ENCODE measurements at places on chromosomes 13 and 19.
A peak's percentile ranks its signal among the peaks of the same experiment; 100 is the strongest.

- DNase-seq = peak; percentile 97
Measured at GRCh38 chr13:45367358-45367757, 26.4 kb upstream of the TPT1 start.

DNA sequence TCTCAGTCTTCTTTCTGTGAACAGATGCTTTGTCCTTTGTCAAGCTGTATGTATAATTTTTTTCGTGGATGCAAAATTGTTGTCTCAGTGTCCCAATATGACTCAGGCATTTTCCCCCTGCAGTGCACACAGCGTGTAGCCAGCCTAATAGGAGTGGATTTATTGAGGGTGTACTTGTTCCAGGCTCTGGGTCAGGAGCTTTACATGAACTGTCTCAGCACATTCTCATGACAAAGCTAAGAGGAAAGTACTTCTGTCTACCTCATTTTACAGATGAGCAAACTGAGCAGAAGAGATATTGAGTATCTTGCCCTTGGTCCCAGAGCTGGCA, 50.8 kb downstream of the STK24 start:
- no peak for DNase-seq

DNA sequence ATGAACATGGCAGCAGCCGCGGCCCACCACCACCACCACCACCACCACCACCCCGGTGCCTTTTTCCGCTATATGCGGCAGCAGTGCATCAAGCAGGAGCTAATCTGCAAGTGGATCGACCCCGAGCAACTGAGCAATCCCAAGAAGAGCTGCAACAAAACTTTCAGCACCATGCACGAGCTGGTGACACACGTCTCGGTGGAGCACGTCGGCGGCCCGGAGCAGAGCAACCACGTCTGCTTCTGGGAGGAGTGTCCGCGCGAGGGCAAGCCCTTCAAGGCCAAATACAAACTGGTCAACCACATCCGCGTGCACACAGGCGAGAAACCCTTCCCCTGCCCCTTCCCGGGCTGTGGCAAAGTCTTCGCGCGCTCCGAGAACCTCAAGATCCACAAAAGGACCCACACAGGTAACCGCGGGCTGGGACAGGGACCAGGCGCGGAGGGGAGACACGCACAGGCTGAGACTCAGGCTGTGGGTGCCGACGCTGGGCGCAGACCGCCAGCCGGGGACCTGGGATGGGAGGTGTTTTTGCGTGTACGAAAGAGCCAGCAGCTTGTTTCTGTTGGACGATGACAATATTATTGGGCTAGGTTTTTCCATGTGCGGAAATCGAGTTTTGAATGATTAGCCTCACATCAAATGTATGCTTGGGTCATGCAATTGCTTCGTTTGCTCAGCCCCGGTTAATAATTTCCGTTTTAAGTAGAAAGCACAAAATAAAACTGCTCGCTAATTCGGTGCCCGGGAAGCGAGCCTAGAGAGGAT, 1.3 kb downstream of the ZIC2 start:
- DNase-seq = no peak

DNA sequence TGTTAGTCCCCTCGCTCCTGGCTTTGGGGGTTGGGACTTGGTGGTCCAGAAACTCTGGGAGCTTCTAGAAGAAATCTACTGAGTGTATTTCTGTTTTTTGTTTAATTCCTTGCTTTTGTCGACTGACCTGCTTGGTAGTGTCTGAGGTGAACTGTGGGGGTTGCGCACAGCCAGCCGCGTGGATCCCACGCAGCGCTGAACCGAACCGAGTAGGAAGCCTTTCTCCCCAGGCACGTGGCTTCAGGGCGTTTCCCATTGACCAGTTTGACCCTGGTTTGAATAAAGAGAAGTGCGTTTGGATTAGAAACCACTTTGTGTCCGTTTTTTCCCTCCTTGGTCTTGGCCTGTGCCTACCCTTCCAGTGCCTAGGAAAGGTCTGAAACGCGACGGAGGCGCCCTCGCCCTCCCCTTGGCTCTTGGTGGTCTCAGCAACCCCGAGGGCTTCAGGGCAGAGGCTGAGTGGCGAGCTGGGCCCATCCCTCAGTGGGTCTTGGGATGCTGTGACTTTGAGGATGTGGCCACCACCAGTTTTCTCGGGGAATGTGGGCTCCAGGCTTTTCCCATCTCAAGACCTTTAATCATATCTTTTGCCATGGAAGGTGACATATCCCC, 2.7 kb upstream of the RPS15 start:
- DNase-seq = no peak

DNA sequence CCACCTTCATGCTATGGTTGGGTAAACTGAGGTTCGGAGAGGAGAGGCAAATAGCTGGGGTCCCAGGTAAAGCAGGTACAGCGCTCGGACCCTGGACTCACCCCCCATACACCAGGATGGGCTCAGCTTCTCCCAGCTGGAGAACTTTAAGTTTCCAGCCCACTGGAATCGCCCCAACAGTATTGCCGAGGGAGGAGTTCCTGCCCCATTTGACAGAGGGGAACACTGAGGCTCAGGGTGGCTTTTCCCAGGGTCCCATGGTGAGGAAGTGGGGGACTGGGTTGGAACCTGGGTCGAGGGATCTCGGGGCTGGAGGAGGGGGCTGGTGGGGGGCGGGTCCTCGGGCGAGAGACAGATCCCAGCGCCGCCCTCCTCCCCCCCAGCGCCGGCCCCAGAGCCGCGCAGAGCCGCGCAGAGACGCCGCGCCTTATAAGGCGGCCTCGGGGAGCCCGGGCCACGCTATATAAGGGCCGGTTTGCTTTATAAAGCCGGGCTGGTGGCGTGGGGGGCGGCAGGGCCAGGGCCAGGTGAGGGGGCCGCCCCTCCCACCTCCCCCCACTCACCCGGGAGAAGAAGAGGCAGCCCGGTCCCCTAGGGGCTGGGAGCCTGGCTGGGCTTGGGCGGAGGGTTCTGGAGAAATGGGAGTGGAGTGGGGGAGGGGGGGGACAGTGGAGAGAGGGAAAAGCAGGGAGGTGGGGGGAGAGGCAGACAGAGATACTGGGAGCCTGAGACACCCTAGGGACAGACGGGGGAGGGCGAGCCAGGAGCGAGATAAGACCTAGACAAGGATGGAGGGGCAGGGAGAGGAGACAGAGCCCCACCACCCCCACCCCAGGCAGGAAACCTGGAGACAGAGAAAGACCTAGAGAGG, 1.1 kb downstream of the CNN1 start:
- DNase-seq = no peak

DNA sequence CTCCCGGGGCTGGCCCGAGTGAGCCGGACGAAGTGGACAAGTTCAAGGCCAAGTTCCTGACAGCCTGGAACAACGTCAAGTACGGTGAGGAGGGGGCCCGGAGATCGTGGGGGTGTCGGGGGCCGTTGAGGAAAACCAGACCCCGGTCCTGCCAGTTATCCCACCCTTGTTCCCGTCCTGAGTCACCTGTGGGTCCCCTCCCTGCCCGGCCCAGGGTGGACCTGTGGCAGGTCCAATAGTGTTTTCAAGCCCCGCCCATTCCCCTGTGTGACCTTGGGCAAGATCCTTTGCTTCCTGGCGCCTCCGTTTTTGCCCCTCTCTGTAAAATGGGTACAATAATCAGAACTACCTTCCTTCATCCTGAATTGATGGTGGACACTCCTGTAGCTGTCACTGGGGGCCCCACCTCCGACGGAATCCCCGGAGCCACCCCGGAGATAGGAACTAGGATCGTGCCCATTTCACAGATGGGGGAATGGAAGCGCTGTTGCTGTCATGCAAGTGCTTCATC, 593 bp downstream of the ATG4D start:
- DNase-seq = no peak

DNA sequence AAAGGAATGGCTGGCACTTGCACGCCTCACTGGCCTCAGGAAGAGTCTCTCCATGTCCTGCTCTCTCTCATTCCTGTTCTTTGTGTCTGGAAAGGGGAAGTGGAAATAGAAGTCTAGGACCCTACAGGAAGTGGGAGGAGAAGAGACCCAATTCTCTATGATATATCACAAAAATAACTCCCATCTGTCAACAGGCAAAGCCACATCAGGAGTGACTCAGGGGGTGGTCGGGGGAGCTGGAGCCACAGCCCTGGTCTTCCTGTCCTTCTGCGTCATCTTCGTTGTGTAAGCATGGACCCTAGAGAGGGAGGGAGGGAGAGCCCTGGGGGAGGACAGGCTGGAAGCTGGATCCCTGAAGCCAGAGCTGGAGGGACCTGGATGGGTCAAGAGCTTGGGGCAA, 3.0 kb downstream of the SIGLEC9 start:
- no peak for DNase-seq

DNA sequence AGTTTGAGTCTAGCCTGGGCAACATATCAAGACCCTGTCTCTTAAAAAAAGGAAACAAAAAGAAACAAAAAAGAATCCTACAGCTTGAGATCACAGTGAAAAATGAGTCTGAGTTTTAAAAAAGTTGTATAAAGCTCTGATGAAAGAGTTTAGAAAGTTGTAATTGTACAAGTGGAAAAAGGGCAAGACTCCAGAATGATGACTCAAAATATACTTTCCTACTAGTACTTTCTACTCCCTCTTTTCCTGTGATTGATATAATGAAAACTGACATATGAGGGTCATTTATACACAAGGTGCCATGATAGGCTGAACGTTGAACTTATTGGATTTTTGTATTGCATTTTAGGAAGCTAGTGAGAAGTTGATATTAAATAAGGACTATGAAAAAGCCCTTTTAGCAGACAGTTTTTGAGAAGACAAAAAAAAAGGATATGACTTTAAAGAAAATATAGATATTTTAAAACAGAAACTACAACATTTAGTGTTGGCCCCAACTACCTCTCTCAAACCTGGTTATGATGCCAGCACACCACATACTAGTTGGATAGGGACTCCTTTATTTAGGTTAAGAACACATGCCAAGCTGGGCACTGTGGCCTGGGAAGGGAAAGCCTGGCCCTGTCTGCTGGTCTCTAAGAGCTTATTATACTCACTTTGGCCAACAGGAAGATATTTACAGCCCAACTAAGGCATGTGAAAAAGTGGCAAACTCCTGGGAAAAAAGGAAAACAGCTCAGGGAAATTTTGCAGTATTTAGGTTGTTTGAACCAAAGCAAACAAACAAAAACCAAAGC, 116.6 kb downstream of the KL start:
- DNase-seq = no peak

DNA sequence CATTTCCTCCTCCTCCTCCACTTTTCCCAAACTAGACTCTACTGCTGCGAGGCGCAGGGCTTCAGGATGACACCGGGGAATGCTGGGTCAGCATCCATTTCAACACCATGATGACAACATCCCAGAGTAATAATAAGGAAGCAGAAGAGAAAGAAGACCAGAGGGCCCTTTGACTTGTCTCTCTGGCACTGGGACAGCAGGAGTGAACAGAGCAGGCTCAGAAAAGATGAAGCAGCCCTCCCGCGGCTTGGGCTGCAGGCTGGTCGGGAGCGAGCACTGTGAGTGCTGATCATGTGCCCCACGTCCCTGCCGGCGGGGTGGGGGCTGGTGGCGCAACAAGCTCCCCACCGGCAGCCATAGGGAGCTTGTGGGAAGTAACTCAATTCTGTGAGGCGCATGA, 30.5 kb downstream of the RANBP3 start:
- no peak for DNase-seq

- DNase-seq = no peak
Measured at GRCh38 chr13:75641026-75641425, 4.9 kb downstream of the LMO7 start.

DNA sequence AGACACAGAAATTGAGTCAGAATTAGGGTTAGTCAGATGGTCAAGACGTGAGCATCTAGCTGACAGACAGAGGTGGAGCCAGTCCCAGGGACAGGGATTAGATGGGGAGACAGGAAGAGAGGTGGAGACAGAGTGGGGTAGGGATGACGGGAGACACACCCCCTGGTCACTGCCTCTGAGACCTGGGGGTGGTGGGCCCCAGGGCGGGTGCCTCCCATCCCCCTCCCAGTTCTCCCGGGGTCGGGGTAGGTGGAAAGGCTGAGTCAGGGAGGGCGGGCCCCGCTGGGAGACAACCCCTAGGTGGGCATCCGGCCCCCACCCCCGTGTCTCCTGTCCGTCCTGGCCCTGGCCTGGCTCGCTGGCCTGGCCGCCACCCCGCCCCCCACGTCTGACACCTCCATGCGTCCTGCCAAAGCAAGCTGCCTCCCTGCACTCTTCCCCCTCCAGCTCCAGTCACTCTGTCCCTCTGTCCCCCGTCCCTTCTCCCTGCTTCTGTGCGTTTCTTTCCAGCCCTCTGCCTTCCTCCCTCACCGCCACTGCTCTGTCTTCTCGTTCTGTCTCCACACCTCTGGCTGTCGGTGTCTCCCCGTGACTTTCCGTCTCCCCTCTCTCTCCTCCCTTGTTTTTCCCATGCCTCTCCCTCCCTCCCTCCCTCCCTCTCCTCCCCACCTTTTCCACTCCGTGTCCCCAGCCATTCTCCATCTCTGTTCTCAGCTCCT, 15.1 kb downstream of the CCDC97 start:
- DNase-seq = peak; percentile 84

DNA sequence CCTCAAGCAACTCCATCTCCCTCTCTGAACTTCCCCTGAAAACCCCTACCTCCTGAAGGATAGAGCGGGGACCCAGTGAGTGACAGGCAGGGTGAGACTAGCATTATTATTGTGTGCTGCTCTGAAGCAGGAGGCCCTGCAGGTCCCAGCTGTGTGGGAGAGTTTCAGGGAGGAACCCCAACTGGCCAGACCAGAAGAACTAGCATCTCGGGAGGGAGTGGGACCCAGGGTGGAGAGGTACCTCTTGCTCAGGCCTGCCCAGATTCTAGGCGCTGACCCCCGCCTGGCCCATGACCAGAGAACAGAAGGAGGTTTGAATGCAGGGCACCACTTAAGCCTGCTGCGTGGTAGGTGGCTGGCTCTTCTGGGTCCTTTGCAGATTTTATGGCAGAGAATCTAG, 5.7 kb upstream of the LYPD3 start:
- no peak for DNase-seq

DNA sequence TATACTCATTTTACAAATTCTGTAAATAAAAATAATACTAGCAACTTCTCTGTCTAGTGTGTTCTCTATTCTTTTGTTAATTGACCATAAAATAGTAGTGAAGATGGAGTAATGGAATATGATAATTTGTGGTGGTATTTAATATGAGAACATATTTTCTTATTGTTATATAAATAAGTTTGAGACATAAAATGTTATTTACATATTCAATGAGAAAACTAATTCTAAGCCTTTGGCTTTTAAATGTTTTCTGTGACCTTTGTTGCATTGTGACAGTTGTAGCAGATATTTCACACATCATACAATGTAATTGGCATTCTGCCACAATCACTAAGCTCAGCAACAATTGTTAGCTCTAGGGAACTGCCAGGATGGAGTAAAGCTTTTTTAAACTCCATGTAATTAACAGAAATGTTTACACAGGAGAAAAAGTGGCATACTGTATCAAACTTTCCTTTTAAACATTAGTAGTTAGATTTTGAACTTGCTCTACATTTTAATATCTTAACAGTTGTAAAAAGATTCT, 562.1 kb upstream of the PCDH9 start:
- no peak for DNase-seq
